ENCODE measurements at places on chromosomes 2 and 18. TPM values are rescaled to one million over a fixed set of nuclear protein-coding genes. Genes with fewer than 3 reads are reported as not detected.

The SIX3 gene
- total RNA-seq, result not detected

The ZNF804A gene
- 0.29 TPM for total RNA-seq

The SLC4A5 gene
- total RNA-seq, result 9.2 TPM

The C2orf80 gene
- not detected for total RNA-seq

The SIGLEC15 gene
- total RNA-seq, result 0.66 TPM

The ALPG gene
- total RNA-seq, result not detected

The SFTPB gene
- 3.7 TPM for total RNA-seq

- H3K27me3 ChIP-seq, result no peaks in the 10 kb centered on the region
- H3K36me3 ChIP-seq, result no peaks in the 10 kb centered on the region
Observed at GRCh38 chr2:12087175-12087574, 340.7 kb downstream of the LPIN1 start.

- H3K27ac ChIP-seq, result no peak overlapping the region
- no peak for DNase-seq
- no peaks in the 10 kb centered on the region for H3K36me3 ChIP-seq
- no peaks in the 10 kb centered on the region for H3K27me3 ChIP-seq
Observed at GRCh38 chr2:193885419-193885818, 1690.7 kb upstream of the TMEFF2 start.

DNA sequence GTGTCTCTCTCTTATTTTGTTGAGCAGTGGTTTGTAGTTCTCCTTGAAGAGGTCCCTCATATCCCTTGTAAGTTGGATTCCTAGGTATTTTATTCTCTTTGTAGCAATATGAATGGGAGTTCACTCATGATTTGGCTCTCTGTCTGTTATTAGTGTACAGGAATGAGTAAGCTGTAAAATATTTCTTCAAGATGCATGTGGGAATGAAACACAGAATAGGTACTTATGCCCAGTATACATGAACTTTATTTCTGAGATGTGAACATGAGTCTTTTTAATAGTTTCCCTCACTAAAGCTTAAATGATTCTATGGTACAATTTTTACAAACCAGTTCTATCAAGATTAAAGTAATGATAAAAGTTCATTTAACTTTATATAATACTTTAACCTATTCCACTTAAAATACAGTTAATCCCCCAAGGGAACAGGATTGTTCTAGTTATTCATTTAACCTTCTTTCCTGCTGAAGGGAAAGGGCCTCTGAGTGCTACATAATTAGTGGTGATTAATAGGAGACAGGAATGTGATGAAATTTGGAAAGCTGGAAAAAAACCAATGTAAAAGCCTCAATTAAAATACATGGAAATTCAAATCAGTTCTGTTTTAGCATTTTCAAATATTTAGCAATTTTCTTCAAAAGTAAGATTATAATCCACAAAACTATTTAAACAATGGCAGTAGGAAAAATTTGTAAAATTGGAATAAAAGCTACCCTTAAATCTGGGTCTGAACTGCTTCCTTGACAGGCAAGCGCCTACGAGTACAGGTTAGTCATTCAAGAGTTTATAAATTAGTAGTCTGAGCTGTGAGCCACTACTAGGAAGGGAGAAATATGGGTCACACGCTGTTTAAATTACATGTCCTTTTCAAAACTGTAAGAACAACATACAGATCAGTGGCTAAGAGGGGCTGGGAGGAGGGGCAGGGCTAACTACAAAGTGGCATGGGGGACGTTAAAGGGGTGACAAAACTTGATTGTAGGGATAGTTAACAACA is 28.9 kb downstream of the SPIRE1 start:
- H3K27me3 ChIP-seq, result no peaks in the 10 kb centered on the region
- H3K4me3 ChIP-seq, result no peak overlapping the region
- H3K4me1 ChIP-seq, result no peaks in the 10 kb centered on the region
- no peaks in the 10 kb centered on the region for H3K36me3 ChIP-seq
- H3K27ac ChIP-seq, result no peak overlapping the region

- no peaks in the 10 kb centered on the region for H3K36me3 ChIP-seq
- no peaks in the 10 kb centered on the region for H3K4me1 ChIP-seq
- DNase-seq, result no peak
- no peaks in the 10 kb centered on the region for H3K27me3 ChIP-seq
Observed at GRCh38 chr18:21117409-21118131, 6.0 kb upstream of the ROCK1 start.

GRCh38 chr2:17628349-17629261 is 88.1 kb downstream of the VSNL1 start:
- no peaks in the 10 kb centered on the region for H3K36me3 ChIP-seq
- H3K4me1 ChIP-seq, result no peaks in the 10 kb centered on the region
- no peak overlapping the region for H3K27ac ChIP-seq

- no peak for DNase-seq
- no peaks in the 10 kb centered on the region for H3K27me3 ChIP-seq
Observed at GRCh38 chr2:120350801-120351320, 4.9 kb downstream of the INHBB start.

GRCh38 chr2:35172687-35173086 is 1182.9 kb upstream of the CRIM1 start:
- H3K36me3 ChIP-seq, result no peaks in the 10 kb centered on the region
- H3K4me1 ChIP-seq, result no peaks in the 10 kb centered on the region
- H3K27me3 ChIP-seq, result no peaks in the 10 kb centered on the region
- no peak overlapping the region for H3K4me3 ChIP-seq
- no peak for DNase-seq
- no peak overlapping the region for H3K27ac ChIP-seq

GRCh38 chr2:180787330-180787729 is 193.1 kb upstream of the UBE2E3 start:
- no peak overlapping the region for H3K27ac ChIP-seq
- DNase-seq, result no peak
- no peak overlapping the region for H3K4me3 ChIP-seq

GRCh38 chr2:167181134-167181533 is 292.9 kb downstream of the XIRP2 start:
- no peak overlapping the region for H3K27ac ChIP-seq
- no peaks in the 10 kb centered on the region for H3K27me3 ChIP-seq
- H3K4me1 ChIP-seq, result no peaks in the 10 kb centered on the region
- no peak overlapping the region for H3K4me3 ChIP-seq
- no peaks in the 10 kb centered on the region for H3K36me3 ChIP-seq
- no peak for DNase-seq

DNA sequence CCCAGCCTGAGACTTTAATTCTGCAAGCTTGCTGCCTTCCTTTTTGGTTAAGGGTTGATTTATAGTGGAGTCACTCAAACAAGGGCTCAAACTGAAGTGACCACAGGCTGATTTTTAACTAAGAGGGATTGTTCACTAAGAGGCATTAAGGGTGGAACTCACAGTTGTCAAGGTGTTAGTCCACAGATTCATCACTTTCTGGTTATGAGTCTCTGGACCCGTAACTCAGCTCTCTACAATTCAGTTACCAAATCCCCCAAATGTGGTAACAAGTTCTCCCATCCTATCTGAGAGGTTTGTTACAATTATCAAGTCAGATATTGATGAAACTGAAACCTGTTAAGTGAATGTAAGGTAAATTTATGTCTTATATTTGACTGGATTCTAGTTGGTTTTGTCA is 185.9 kb upstream of the KLHL14 start:
- no peak overlapping the region for H3K27ac ChIP-seq
- no peaks in the 10 kb centered on the region for H3K36me3 ChIP-seq
- H3K27me3 ChIP-seq, result no peaks in the 10 kb centered on the region
- H3K4me3 ChIP-seq, result no peak overlapping the region

GRCh38 chr2:33167622-33168245 is 221.0 kb downstream of the LTBP1 start:
- H3K4me1 ChIP-seq, result no peaks in the 10 kb centered on the region
- no peaks in the 10 kb centered on the region for H3K27me3 ChIP-seq
- H3K27ac ChIP-seq, result no peak overlapping the region
- H3K4me3 ChIP-seq, result no peak overlapping the region
- no peak for DNase-seq

GRCh38 chr18:6821356-6821755 is 91.8 kb downstream of the ARHGAP28 start:
- DNase-seq, result no peak
- H3K36me3 ChIP-seq, result no peaks in the 10 kb centered on the region
- H3K4me1 ChIP-seq, result no peaks in the 10 kb centered on the region

- DNase-seq, result no peak
- no peak overlapping the region for H3K4me3 ChIP-seq
- H3K27me3 ChIP-seq, result no peaks in the 10 kb centered on the region
- no peaks in the 10 kb centered on the region for H3K4me1 ChIP-seq
Observed at GRCh38 chr18:3029215-3029952, 16.4 kb upstream of the LPIN2 start.

DNA sequence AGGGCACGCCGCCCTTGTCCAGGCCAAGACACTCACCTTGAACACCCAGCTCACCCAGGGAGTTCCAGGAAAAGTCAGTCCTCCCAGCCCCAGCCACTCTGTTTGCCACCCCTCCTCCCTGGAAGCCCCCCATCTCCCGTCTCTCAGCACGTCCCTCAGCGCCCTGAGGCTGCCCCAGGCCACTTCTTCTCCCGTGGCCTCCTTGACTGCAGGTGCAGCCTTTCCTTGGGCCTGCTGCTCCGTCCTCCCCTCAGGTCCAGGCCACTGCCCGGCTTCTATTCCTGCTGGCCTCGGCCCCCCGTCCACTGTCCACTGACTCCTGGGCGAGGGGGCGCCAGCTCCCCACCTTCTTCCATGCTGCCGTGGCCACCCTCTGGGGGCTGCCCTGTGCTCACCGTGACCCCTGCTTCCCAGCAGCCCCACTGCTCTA is 239.1 kb downstream of the HDAC4 start:
- H3K27ac ChIP-seq, result no peak overlapping the region
- H3K4me1 ChIP-seq, result no peaks in the 10 kb centered on the region
- no peaks in the 10 kb centered on the region for H3K27me3 ChIP-seq
- no peaks in the 10 kb centered on the region for H3K36me3 ChIP-seq
- DNase-seq, result peak; percentile 45
- H3K4me3 ChIP-seq, result no peak overlapping the region

- H3K36me3 ChIP-seq, result no peaks in the 10 kb centered on the region
- H3K4me3 ChIP-seq, result no peak overlapping the region
- H3K4me1 ChIP-seq, result no peaks in the 10 kb centered on the region
- H3K27ac ChIP-seq, result no peak overlapping the region
- no peaks in the 10 kb centered on the region for H3K27me3 ChIP-seq
- DNase-seq, result no peak
Observed at GRCh38 chr2:161990036-161990435, 84.0 kb downstream of the DPP4 start.

DNA sequence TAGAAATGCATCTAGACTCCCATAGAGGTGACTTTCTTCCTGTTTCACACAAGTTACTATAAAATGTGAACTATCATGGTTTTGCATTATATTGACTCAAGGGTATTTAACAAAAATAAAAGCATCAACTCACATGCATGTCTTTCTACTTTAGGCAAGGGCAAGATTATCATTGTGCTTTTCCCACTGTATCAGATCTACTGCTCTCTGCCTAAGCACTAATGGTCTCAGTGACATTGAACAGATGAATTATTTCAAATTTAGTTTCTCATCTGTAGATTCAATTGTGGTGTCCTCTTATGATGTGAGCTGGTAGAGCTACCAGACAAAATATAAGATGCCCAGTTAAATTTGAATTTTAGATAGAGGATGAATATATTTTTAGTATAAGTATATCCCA is 113.9 kb downstream of the MTX2 start:
- H3K27me3 ChIP-seq, result no peaks in the 10 kb centered on the region
- DNase-seq, result no peak
- H3K27ac ChIP-seq, result no peak overlapping the region
- H3K4me3 ChIP-seq, result no peak overlapping the region

- H3K27ac ChIP-seq, result no peak overlapping the region
- no peaks in the 10 kb centered on the region for H3K4me1 ChIP-seq
- no peak for DNase-seq
- H3K4me3 ChIP-seq, result no peak overlapping the region
- no peaks in the 10 kb centered on the region for H3K27me3 ChIP-seq
Observed at GRCh38 chr18:25675123-25675850, 323.3 kb upstream of the ZNF521 start.

DNA sequence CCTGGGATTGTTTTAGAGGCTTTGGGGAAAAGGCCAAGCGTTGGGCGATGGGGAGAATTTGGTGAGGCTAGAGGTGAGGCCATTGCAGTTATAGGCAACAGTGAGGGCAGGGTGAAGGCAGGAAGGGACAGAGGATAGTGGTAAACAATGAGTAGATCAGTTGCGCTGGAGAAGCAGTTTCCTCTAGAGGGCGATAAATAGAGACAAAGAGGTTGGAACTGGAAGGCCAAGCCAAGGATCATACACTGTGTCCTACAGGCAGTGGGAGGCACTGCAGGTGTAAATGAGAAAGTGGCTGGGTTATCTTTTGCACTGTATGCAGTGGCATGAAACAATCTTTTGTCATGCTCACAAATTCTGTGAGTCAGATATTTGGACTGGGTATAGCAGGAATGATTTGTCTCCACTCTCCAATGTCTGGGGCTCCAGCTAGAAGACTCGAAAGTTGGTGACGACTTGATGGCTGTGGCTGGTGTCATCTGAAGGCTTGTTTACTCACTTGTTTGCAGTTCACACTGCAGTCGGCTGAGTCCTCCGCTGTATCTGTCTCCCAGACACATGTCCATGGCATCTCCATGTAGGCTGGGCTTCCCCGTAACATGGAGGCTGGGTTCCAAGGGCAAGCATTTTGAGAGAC is 82.1 kb downstream of the TNP1 start:
- H3K27me3 ChIP-seq, result no peaks in the 10 kb centered on the region
- H3K4me3 ChIP-seq, result no peak overlapping the region
- no peak overlapping the region for H3K27ac ChIP-seq
- no peaks in the 10 kb centered on the region for H3K36me3 ChIP-seq
- H3K4me1 ChIP-seq, result no peaks in the 10 kb centered on the region
- no peak for DNase-seq

DNA sequence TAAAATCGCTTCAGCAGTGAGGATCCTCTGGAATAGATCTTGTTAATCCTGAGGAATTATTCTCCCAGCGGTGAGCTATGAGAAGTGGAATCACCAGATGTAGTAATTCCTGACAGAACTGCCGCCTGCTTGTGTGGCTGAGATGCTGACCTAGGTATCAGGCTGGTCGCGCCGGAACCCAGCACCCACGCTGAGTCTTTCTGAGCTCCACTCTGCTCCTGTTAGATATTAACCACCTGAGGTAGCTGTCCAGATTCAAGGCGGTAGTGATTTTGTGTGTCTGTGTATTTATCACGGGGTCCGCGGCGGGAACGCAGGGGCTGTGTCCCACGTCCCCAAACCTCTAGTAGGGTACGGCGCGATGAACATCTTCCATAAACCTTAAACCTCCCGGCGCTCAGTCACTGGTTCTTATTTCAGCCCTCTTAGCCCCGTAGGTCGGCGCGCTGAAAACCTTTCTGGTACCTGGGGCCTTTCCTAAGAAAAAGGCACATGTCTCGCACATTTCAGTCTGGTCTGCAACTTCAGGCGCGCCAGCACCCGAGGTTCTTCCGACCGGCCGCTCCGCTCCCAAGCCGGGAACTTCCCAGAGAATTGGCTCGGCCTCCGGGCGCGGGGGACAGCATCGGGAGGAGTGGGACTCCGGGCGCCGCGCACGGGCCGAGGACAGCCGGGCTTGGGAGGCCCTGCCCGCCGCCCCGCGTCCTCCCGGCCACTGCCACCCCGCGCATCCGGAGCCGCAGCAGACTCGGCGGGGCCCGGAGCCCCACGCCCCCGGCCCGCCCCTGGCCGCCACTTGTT is 542 bp upstream of the CNNM3 start:
- H3K27me3 ChIP-seq, result no peaks in the 10 kb centered on the region
- peak overlapping the region; percentile 93 for H3K27ac ChIP-seq
- peak; percentile 32 for DNase-seq
- peak overlapping the region; percentile 78 for H3K4me3 ChIP-seq
- H3K36me3 ChIP-seq, result no peaks in the 10 kb centered on the region
- peaks cover 18% of the 10 kb centered on the region for H3K4me1 ChIP-seq

- H3K4me3 ChIP-seq, result no peak overlapping the region
- no peaks in the 10 kb centered on the region for H3K4me1 ChIP-seq
- peak overlapping the region; percentile 54 for H3K27ac ChIP-seq
- DNase-seq, result no peak
Observed at GRCh38 chr2:204551512-204551863, 6.2 kb downstream of the PARD3B start.
